NCI-H2171 treated with DMSO at 0.1 percent for 48 hours (cell line): ENCODE measurements at places on chromosomes 3 and 15.
A peak's percentile ranks its signal among the peaks of the same experiment; 100 is the strongest.

- DNase-seq: no peak
Observed at GRCh38 chr3:28467414-28467813, 118.8 kb upstream of the AZI2 start.

DNA sequence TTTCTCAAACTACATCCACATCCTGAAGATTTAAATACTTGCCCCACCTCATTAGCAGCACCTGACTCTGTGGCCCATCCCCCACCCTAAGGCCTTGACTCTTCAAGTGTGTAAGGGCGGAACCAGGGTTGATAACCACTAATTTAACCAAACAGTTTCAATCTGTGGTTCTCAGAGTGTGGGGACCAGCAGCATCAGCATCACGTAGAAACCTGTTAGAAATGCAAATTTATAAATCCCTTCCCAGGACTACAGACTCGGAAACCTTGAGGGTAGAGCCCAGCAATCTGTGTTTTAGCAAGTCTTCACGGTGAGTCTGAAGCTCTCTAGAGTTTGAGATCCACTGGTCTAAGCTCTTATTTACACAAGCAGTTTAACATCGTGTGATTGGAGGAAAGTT lies 12.4 kb downstream of the GNB4 start:
- DNase-seq: no peak

- peak; percentile 51 for DNase-seq
Observed at GRCh38 chr3:114839476-114839875, 307.6 kb downstream of the ZBTB20 start.

DNA sequence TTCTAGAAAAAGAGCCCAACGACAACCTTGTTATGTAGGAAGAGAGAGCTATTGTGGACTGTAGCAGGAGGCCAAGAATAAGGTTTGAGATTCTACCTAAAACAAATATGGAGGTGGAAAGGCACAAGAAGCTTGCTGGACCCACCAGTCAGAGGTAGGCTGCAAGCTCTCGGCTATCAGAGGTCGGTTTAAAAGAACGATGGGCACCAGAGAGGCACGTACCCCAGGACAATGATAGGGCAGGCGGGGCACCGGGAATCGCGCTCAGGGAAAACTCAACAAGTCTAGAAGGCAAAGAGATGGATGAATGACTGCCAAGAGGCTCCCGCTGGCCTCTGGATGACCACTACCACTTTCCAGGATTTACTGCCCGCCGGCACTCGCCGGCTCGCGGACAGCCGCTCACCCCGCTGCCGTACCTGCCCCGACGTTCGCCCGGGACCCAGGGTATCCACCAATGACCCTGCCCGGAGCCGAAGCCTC lies 1.1 kb downstream of the HDGFL3 start:
- DNase-seq: peak; percentile 46

- no peak for DNase-seq
Observed at GRCh38 chr15:96070636-96071035, 259.9 kb upstream of the NR2F2 start.

DNA sequence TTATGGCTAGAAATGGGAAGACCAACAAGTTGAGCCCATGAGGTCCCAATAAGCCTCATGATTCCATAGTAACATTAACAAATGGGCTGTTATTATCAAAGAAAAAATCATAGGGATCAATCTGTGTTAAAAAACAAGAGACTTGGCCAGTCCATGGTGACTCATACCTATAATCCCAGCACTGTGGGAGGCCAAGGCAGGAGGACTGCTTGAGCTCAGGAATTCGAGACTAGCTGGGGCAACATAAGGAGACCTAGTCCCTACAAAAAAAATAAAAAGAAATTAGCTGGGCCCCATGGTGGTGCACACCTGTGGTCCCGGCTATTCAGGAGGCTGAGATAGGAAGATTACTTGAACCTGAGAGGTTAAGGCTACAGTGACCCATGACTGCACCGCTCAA lies 124.8 kb downstream of the DMXL2 start:
- DNase-seq: no peak

- no peak for DNase-seq
Observed at GRCh38 chr3:14949126-14949525, 1.7 kb downstream of the NR2C2 start.

DNA sequence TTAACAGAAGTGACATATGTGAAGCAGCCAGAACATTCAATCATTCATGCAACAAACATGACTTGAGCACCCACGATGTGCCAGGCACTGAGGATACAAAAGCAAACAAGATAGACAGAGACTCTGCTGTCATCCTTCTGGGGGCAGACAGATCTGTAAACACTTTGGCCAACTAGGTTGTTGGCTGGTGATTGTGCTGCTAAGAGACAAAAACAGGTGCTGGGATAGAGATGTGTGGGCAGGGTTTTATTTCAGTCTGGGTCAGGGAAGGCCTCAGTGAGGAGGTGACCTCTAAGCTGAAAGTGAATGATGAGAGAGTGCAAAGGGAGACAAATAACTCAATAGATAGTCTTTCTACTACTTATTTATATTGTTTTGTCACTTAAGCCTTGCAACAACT lies 147.0 kb upstream of the VEPH1 start:
- DNase-seq: no peak

- DNase-seq: no peak
Observed at GRCh38 chr15:94324835-94325767, 93.7 kb downstream of the MCTP2 start.

GRCh38 chr15:101551696-101552591 lies 62.4 kb upstream of the PCSK6 start:
- DNase-seq: peak; percentile 37

DNA sequence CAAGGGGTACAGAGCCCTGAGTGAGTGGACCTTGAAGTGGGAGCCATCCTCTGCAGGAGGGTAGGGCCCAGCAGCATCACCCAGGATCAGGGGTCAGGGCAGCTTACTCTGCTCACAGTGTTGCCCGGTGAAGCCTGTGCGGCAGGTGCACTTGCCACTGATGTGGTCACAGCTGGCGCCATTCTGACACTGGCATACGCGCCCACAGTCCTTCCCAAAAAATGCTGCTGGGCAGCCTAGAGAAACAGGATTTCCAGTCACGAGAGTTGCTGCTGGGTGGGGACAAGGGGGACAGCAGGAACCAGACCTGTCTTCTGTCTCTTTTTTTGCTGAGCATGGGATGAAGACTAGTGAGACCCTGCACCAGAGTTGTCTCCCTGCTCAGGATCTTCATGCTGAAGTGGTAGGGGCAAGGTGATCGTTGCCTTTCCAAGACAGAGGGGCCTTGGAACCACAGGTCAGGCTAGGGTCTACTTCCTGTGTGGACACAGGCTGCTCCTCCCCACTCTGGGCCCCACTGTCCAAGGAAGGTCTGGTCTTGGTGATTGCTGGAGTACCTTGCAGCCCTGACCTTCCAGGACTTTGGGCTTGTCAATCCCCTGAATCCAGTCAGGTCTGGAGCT lies 46.9 kb downstream of the RAB11A start:
- DNase-seq: no peak

DNA sequence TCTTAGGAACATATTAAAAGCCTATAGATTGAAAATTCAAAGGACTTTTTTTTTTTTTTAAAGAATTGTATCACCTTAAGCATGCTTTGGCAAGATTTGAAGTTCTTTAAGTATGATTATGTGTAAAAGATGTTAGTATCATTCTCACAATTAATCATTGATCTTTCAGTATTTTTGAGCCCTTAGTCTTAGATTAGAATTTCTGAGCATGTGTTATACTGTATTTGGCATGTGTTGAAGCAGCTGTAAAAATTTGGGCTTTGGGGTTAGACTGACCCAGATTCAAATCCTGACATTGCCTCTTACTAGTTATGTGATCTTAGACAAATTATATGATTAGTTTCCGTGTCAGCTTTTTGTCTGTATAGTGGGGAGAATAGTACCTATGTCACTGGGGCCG lies 6.3 kb downstream of the OXSR1 start:
- no peak for DNase-seq

GRCh38 chr15:60396958-60397771 lies 621 bp downstream of the ANXA2 start:
- peak; percentile 73 for DNase-seq

DNA sequence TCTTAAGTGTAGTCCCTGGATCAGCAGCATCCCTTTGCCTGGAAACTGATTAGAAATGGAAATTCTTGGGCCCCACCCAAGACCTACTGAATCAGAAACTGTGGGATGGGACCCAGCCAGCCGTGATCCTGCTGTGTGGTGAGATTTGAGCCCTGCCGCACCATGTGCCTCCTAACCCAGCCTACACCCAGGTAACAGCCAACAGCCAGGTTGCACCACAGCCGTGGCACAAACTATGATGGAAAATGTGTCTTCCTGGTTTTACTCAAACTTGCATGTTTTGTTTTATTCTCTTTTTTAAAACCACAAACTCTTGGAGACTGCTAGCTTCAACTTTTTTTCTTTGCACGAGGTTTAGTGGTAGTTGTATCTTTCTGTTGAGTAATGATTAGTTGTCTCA lies 2.6 kb downstream of the LIMD1 start:
- no peak for DNase-seq

- DNase-seq: no peak
Observed at GRCh38 chr15:63373330-63373729, 8.3 kb downstream of the CA12 start.

DNA sequence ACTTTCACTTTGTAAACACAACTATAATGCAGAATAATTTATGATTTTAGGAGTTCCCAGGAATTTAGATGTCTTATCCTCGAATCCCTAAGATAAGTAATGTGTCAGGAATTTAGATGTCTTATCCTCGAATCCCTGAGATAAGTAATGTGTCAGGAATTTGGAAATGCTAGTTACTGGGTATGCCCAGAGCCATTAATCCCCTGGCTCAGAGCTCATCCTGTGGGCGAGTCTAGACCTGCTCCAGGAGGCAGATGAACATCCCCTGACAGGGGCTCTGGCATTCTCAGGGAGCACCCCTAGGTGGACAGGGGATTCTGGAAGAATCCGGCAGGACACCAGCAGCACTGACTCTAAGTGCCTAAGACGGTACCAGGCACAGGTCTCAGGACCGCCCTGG lies 163.3 kb downstream of the ARRDC4 start:
- no peak for DNase-seq

- no peak for DNase-seq
Observed at GRCh38 chr3:186869253-186870100, 27.0 kb downstream of the ADIPOQ start.

- DNase-seq: no peak
Observed at GRCh38 chr3:95474338-95474737, 1340.1 kb upstream of the EPHA6 start.

DNA sequence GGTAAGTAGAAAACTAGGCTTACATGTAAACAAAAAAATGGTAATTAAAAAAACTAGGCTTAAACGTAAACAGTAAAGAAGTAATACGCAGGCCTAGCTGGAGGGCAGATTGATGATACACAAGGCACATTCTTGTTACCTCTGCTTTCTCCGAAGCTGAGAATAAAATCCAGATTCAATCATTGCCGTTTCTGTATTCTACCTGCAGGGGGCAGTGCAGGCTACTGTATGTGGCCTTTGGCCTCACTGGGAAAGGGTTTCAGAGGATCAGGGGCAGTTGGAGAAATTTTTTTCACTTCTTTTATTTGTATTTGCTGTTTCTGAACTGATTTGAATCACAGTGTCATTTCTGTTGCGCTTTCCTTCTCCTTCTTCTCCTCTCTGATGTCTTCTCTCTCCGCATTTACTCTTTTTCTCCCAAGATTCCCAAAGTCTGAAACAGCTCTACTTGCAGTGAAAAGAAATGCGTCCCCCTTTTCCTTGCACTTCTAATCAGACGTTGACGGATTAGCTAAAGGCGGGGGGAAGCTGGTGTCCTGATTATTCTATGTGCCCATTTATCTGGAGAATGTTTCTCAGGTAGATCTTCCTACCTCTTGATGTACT lies 67.1 kb upstream of the MCTP2 start:
- peak; percentile 11 for DNase-seq

DNA sequence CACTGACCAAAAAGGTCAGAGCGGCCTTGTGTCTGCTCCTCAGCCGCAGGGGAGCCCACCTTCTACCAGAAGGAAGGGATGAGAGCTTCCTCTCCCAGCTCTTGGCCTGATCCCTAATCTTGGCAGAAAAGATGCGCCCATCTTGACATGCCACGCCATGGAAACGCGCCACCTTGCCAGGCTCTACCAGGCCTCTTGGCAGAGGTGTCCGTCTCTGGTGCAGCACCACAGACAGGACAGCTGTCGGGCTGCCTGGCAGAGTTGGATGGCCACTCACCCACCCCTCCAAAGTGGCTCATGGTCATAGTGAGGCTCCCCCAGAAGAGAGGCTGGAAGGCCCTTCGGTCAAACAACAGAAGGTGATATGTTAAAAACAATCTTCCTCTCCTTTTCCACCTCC lies 105.2 kb downstream of the LIPC start:
- DNase-seq: no peak

- peak; percentile 11 for DNase-seq
Observed at GRCh38 chr3:79491029-79491641, 276.7 kb downstream of the ROBO1 start.

GRCh38 chr3:59803268-59803667 lies 753.4 kb upstream of the CFAP20DC start:
- DNase-seq: no peak

GRCh38 chr3:127412578-127413317 lies 124.9 kb upstream of the PRR20G start:
- no peak for DNase-seq

GRCh38 chr3:140816372-140817195 lies 125.1 kb upstream of the SLC25A36 start:
- no peak for DNase-seq

DNA sequence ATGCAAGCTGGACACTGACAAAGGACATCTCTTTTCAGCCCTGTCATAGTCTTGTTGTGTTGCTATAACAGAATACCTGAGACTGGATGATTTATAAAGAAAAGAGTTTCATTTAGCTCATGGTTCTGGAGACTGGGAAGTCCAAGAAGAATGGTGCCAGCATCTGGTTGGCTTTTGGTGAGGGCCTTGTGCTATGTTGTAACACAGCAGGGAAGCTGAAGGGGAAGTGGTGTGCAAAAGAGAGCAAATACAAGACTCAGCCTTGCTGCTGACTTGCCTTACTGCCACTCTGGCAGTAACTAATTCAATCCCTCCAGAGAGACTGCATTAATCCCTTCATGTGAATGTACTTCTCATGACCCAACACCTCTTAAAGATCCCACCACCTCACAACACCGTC lies 356.3 kb upstream of the PROK2 start:
- no peak for DNase-seq

DNA sequence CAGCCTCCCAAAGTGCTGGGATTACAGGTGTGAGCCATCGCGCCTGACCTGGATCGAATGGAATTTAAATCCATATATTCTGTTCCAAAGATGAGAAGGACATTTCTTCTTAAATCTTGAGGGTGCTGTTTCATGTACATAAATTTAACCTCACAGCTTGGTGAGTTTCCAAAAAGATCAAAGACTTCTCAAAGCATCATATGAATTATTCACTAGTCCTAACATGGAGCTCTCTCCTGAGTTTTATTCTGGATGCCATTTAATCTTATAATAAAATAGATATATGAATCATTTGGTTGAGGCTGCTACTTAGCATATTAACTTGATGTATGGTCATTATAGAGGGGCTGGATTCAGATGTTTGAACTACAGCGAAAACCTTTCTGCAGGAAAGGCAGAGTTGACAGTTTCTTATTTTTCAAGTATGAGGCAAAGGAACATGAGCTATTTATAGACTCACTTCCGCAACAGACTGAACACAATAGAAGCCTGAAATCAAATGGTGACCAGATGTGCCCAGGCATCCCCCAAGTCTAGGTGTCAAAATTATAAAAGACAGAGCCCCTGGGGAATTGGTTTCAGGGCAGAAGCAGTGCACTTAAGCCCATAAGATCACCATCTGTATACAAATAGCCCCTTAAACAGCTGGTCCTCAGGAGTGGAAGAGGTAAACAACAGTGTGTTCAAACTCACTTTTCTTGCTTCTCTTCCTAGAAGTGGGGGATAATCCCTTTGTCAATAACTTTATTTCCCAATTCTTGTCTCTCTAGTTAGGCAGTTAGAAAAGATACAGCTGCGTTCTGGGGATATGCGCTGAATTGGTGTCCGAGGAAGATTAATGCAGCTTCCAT lies 29.7 kb downstream of the STARD9 start:
- peak; percentile 88 for DNase-seq
